Progenitor cell of endocrine pancreas (in vitro differentiated cells): ENCODE measurements at places on chromosomes 5 and 9. TPM values are rescaled to one million over a fixed set of nuclear protein-coding genes. Genes with fewer than 3 reads are reported as not detected.
A peak's percentile ranks its signal among the peaks of the same experiment; 100 is the strongest.

DNA sequence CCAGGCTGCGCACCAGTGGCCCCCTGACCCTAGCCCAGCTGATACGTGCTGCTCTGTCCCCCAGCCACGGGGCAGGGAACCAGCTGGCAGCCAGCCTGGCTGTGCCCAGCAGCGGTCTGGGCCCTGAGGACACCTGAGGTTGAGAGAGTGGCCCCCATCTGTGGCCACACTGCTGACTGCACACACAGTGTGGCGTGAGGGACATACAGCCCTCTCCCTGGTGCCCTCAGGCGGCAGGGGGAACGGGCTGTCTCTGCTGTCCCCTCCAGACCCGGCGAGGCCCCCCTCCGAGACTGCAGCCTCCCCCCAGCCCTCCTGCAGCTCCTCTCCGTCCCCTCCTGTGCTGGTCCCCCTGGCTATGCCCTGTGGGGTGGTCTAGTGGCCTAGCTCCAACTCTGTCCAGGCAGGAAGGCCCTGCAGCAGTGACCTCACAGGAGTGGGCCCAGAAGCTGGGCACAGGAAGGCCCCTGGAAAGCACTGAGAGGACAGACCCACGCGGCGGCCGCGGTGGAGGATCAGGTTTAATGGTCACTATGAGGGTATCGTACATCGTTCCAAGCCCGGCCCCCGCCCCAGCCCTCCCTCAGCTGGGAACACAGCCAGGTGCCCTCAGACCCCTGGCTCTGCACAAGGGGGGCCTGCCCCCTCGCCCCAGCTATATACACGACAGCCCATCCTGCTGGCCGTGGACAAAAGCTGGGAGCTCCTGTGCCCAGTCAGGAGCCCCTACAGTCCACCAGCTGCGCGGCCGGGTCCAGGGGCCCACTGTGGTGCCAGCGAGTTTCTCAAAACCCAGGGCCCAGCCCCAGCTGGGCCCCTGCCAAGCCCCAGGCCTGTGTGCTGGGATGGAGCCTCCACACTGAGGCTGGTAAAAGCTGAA, 6.8 kb upstream of the ENTPD8 start:
- DNase-seq, result no peak

- no peak for DNase-seq
Observed at GRCh38 chr5:122727112-122727541, 47.8 kb upstream of the SNX2 start.

DNA sequence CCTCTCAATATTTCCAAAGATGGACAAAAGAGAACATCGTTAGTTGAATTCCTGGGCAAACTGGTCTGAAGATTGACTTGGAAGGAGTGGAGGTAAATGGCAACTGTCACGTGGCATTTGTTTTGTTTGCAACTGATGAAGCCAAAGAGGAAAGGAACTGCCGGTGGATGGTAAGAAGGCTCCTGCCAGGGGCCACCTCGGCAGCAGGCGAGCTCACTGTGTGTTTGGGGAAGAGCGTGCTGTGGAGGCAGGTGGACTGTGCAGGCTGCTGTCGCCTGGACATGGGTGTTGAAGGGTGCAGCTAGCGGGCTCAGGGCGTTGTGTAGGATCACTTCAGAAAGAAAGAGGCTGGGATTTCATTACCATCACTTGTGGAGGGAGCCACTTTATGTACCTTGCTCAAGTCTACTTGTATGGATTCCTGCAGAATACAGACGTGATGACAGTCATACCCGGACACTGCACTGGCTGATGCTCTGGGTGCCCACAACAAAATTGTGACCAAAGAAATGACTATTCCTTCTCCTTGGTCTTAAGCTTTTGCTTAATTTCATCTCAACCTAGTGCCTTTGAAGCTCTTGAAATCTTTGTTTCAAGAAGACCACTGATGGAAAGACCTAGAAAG, 72.7 kb downstream of the MAP1B start:
- DNase-seq, result no peak

- DNase-seq, result peak; percentile 6
Observed at GRCh38 chr9:134585746-134586706, 55.6 kb upstream of the COL5A1 start.

The ADAMTSL2 gene
- 0.07 and 0.14 TPM in 2 replicates for total RNA-seq

The CDH18 gene
- total RNA-seq, result 1.9 and 3.1 TPM in 2 replicates

The EIF4EBP3 gene
- 6.1 and 6.7 TPM in 2 replicates for total RNA-seq

The CXCL14 gene
- total RNA-seq, result 6.1 and 10.1 TPM in 2 replicates

GRCh38 chr9:118637681-118638080, 731.6 kb downstream of the BRINP1 start:
- no peak for DNase-seq

DNA sequence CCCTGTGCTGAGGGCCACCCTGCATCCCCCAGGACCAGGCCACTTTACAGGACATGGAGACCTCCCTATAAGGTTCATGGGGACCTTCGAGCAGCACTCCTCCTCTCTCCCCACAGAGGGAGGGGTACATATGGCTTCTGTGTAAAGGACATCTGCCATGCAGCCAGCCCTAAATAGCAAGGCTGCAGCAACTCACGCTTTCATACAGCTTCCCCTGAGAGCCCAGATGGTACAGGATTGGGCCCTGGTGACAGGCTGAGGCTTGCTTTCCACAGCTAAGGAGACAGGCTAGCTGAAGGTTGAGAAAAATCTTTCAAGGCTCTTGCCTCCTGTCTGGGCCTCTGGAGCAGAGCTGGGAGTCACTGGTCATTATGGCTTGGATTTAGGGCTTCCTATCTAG, 147.0 kb upstream of the ZNF366 start:
- no peak for DNase-seq

DNA sequence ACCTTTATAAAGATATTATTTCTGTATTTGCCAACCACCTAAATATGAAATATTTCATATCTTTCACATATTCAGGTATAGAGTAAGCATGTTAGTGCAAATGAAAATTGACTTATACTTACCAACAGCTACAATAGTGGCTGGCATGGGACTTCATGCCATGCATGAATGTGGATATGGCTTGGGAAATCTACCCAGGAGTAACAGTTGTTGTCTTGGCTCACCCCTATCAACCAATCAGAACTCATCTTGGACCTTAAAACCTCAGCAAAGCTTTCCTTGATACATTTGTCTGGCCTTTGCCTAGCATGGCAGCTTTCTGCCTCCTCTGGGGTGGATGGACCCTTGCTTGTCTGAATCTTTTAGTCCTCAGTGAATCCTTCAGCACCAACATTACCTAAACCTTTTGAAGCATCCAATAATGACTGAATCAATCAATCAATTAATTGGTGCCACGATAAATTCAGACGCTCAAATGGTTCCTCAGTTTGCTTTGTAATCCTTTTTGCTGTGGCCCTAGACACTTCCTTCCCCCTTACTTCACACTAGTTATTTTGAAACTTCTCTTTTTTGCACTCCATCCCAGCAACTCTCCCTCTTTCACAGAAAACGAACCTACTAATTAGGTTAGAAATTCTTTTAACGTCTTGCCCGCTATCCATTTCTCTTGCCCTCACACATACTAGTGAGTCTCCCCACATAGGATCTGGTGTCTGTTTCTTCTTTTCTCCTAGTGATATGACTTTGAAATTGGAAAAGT, 132.3 kb upstream of the ZNF608 start:
- no peak for DNase-seq

DNA sequence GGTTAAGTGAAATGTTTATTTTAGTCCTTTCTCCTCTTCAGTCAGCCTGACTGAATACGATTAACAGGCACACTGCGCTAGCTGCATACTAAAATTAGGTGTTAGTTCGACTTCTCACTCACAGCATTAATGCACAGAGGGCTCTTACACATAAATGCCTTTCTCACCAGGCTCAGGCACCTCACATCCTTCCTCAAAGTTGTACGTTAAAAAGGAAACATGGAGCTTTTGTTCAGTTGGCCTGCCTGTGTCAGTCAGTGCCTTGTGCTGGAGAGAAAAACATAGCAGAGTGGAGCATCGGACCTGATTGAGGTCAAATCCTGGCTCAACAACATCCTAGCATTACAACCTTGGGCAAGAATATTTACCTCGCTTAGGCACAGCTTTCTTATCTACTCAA, 236.0 kb upstream of the ZNF462 start:
- no peak for DNase-seq

DNA sequence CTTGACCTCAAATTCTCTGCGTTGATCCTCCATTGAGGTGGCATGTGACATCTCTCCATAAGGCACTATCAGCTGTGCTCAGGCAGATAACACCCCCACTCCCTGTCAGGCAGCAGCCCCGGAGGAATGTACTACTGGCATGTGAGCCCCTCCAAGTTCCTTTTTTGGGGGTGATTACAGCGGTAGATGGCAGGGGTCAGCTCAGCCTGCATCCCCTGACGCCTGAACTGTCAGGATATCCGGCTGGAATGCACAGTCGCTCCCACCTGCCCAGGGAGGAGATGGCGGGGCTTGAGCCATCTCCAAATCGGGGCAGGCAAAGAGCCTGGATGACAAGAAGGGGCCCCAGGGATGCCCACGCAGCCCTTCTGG, 40.8 kb downstream of the FAM78A start:
- no peak for DNase-seq

The TSLP gene
- not detected in 2 replicates for total RNA-seq

The LHFPL2 gene
- 15.0 and 18.3 TPM in 2 replicates for total RNA-seq

- no peak for DNase-seq
Observed at GRCh38 chr5:73183481-73183891, 10.5 kb downstream of the TMEM174 start.

The ACSL6 gene
- total RNA-seq, result 0.19 and 0.36 TPM in 2 replicates

The ARL14EPL gene
- not detected in 2 replicates for total RNA-seq

The TRPM3 gene
- total RNA-seq, result 1.6 and 2.6 TPM in 2 replicates

The TEX48 gene
- not detected in 2 replicates for total RNA-seq

The RIOK2 gene
- total RNA-seq, result 25.8 and 28.9 TPM in 2 replicates

GRCh38 chr5:14109041-14109747, 33.9 kb upstream of the TRIO start:
- no peak for DNase-seq

GRCh38 chr5:98064118-98064685, 709.3 kb upstream of the RGMB start:
- DNase-seq, result no peak

The FIBCD1 gene
- not detected in 2 replicates for total RNA-seq

- no peak for DNase-seq
Observed at GRCh38 chr5:35856765-35857351, at the start of gene IL7R. TSS of gene IL7R (plus strand) at chr5:35856891. CDS start at chr5:35856978, 87 bp downstream.

- no peak for DNase-seq
Observed at GRCh38 chr9:93378276-93378675, 73.2 kb upstream of the FAM120A start.

DNA sequence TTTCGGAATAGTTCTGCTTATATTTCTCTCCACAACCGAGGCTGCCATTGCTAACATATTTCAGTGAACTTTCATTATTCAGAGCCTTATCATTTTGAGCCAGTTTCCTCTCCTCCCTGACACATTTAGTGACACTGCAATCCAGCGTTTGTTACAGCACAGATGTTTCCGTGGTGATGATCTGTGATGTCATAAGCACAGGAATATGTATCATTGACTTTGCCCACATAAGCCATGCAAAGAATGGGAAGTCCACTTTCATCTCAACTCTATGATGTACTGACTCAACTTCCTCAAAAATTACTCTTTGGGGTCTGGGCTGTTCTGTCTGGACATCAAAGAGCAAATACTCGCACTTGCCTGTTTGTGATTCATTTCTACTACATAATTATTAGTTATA, 291.8 kb downstream of the EBF1 start:
- no peak for DNase-seq

DNA sequence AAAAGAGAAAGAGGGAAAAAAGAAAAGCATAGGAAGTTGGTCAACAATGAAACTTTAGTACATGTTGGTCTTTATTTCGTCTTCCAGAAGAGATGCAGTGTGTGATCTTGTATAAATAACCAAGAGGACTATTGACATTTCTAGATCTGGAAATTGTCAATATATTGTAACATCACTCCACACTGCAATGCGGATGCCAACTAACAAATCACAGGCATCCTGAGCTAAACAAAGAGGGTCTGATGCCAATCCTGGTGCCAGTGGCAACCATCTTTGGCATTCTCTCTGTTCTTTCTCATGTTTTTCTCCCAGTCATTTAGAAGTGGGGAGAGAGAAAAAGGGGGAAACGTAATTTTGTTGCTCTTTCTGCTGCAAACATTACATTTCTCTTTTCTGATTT, 9.7 kb downstream of the NFIB start:
- DNase-seq, result no peak

GRCh38 chr5:59660737-59661136, 232.8 kb downstream of the PDE4D start:
- DNase-seq, result no peak

The TMEM38B gene
- 18.8 and 19.3 TPM in 2 replicates for total RNA-seq
